ENCODE measurements at places on chromosomes 2 and 18.

GRCh38 chr18:8831112-8831511 lies 125.8 kb downstream of the MTCL1 start:
- no peak for DNase-seq

DNA sequence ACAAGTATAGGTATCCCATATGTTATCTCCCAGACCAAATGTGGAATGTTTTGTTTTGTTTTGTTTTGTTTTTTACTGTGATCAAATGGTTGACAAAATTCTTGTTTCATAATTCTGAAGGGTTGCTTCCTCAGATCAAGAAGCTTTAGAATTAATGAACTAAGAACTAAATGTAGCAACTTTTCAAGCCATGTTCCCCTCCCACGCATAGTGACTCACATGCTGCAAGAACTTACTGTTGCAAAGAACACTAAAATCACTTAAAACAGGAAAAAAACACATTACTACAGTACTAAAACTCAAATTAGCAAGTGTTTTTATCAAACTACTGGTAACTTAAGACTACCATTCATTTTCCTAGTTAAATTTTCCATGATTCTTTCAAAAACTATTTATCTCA lies 30.6 kb downstream of the HNRNPLL start:
- peak; percentile 73 for DNase-seq

GRCh38 chr2:160826496-160826895 lies 332.9 kb upstream of the RBMS1 start:
- no peak for DNase-seq

DNA sequence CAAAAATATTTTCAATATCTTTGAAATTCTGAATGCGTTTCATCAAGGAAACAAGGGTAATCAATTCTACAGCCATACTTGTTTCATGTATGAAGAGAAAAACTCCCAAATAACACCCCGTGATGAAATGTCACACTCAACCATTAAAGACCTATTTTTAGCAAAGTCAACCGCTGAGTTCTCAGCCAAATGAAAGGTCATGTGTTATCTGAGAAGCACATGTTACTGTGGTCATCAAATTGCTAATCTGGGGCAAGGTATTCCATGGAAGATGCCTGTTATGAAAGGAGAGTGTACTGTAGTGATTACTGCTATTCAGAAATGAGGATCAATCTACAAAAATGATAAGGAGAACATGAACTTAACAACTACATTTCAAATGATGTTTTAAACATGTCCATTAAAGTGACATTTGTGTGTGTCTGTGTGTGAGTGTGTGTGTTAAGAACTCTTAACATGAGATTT lies 126.7 kb downstream of the BCL2 start:
- no peak for DNase-seq

DNA sequence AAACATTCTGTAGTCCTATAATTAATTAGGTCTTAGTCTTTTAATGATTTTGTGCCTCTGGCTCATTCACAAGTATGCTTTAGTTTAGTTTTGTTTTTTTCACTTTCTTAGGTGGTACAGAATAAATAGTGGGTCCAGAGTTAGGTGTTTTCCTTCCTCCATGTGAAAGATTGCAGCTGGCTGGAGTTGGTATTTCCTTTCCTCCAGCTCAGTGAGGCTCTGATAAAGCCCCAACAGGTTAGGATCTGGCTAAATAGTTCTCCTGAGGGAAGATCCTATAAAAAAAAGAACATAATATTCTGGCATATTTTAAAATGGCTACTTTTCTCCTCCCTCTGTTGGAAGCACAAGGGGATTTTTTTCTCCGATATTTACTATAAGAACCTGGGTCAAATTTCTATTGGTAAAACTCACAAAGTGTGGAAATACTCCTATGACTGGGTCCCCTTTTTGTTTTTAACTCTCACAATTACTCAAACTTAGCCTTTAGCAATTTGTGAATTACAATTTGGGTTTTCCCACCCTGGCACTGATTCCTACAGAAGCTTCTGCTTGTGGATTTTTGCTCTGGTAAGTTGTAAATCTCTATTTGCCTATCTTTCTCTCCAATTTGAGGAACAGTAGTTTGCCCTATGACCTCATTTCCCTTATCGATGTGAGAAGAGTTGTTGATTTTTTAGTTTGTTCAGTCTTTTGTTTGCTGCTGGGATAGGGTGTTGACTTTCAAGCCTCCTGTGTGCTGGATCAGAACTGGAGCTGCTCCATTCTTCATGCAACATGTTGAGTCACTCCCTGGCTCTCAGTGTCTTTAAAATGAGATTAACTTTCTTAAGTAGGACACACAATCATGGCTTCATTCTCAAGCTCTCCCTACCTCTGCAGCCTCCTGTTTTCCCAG lies 500.9 kb downstream of the RNF144A start:
- no peak for DNase-seq

DNA sequence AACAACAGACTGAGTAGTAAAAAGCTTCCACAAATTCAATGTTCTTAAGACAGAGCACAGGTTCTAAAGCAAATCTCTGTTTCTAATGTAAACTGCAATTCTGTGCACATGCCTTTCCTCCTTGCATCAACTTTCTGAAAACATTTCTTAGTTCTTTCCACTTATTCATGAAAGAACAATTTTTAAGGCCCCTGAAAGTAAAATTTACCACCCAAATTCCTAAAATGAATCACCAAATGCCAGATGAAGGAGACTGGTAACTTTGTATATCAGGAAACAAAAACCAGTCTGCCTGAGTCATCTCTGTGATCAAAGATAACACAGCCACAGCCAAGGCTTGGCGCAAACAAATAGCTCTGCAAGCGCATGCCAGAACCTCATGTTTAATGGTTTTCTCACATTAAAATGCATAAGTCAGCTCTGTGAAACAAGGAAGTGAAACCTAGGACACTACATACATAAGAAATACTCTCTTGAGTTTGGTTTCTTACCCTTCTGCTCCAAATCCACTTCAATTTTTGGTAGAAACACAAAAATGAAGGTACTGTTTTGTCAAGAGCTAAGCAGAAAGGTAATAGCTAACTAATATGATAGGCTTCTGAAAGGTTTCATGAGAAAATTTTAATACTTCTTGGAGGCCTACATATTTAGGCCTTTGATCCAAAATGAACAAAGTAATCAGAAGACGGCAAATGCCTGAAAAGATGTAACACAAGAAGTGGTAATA lies 169.4 kb downstream of the THADA start:
- peak; percentile 86 for DNase-seq

DNA sequence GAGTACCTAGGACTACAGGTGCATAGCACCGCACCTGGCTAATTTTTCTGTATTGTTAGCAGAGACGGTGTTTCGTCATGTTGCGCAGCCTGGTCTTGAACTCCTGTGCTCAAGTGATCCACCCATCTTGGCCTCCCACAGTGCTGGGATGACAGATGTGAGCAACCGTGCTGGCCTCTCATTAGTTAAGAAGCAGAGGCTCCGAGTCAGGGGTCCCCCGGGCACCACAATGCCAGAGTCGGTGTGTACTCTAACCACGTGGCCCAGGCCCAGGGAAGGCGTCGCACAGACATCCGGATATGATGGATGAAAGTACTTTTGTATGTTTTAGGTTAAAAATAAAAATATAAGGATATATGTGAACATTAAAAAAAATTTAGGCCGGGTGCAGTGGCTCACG lies 28.3 kb upstream of the HPCAL1 start:
- DNase-seq = no peak

GRCh38 chr18:52670896-52671295 lies 330.9 kb downstream of the DCC start:
- DNase-seq = peak; percentile 7

DNA sequence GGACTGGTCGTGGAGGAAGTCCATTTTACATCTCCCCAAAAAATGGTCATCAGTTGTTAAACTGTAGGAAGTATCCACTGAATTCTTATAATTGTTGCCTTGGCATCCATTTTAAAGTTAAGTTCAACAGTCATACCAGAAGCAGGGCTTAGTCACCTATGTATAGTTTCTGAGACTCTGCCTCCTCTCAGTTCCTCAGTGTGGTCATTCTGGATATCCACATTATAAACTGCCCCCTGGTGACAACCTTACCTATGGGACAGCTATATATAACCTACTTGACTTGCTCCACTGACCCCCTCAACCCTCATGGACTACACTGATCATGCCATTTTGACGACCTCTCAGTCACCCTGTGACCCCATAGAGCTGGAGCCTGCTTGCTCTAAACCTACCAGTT lies 617.0 kb downstream of the LRP1B start:
- DNase-seq = no peak

DNA sequence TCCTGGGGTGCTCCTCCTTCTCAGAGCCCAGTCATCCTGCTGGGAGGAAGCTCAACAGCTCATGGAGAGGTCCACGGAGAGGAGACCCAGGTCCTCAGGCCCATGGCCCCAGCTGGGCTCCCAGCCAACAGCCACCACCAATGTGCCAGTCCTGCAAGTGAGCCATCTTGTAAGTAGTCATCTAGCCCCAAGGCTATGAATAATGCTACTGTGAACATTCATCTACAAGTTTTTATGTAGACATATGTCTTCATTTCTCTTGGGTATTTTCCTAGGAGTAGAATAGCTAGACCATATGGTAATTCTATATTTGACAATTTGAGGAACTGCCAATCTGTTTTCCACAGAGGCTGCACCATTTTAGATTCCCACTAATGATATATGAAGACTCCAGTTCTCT lies 166.1 kb downstream of the MTCL1 start:
- DNase-seq = peak; percentile 53

DNA sequence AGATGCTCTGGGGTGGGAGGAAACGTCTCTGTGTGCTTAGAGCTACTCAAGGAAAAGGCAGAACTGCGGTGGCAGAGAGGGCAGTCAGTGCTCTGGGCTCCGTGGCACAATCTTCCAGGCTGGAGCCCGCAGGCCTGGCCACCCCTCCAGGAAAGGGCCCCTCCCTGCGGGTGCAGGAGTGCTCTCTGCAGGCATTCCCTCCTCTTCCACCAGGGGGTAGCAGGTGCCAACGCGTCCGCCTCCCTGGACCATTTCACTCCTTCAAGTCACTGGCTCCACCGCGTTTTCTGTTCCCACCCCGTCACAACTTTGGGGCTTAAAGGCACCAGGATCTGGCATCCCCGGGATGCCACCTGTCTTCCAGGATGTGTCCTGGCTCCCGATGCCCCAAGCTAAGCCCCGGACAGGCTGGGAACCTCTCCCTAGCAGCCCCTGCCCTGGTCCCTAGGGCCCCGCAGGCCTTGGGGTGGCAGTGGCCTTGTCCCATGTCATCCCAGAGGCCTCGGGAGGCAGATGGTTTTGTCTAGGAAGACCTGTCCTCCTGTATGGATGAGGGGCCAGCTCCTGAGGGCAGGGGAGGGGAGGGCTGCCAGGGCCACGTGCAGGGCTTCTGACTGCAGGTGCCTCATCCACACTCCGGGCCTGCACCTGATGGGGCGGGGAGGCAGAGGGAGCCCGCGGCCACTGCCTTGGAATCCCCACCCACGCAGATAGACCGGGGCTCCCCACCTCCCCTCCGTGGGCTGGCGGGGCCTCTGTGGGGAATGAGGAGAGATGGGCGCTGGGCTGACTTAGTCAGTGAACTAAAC lies 26.4 kb downstream of the KCNIP3 start:
- DNase-seq = peak; percentile 80

GRCh38 chr18:33316146-33316587 lies 124.4 kb downstream of the CCDC178 start:
- DNase-seq = no peak

DNA sequence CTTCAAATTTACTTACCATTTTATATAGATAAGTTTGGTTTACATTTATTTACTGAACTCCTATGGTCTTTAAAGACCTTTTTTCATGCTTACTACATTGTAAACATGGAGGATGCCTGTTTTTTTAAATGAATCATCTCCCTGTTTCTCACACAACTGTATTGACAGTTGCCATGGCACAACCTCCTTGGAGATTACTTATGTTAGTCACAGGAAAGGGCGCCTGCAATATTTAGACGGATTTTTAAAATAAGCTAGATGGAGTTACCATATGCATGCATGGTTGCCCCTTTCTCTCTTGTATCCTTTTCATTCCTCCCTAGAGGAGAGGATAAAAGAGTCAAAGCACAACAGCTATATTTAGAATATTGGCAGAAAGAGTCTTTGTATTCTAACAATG lies 34.8 kb upstream of the CCDC102B start:
- DNase-seq = peak; percentile 38

GRCh38 chr2:7598402-7598801 lies 681.2 kb downstream of the RNF144A start:
- no peak for DNase-seq

GRCh38 chr2:60549238-60549927 lies 4.1 kb downstream of the BCL11A start:
- peak; percentile 55 for DNase-seq

DNA sequence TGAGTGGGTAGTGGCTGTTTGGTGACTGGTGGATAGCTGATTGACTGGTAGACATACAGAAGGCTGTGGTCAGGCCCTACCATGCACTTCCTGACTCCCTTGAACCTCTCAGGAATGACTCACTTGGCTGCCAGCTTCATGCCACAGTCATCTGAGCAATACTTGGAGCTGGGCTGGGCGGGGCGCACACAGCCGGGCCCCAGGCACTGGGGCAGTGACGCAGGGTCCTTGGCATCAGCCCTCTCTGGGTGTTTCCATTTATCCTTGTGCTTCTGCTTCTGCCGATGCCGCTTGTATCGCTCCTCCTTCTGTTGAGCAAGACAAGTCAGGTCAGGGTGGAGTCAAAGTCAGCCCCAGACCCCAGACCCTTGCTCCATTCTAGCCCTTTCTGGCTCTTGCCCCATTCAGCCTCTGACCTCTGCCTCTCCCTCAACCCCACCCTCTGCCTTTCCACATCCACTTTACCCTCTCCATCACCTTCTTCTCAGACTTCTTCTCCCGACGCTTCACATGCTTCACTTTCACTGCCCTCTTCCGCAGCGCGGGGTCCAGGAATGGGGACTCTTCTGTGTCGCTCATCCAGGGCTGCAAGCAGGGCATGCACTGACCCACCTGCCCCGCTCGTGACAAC lies 3.0 kb upstream of the MBD1 start:
- peak; percentile 96 for DNase-seq

DNA sequence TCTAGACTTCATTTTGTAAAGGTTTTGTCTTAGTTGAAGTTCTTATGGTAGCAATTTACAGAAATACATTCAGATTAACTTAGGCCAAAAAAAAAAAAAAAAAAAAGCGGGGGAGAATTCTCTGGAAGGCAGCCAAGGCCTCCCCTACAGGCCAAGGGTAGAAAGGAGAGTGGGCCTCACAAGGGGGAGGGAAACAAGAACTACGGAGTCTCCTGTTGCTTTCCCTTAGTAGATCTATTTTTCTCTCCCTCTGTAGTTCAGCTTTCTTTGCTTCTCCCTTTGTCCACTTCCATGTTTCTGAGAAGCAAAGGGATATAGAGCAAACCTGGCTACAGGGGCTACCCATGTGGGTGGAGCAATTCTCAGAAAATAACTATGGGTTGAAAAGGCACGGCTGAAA lies 2.4 kb upstream of the STK11IP start:
- DNase-seq = no peak

- DNase-seq = peak; percentile 59
Observed at GRCh38 chr2:85410584-85411404, 628 bp upstream of the CAPG start.

Data from MCF 10A (cell line).